Dorsolateral prefrontal cortex (tissue), 122 donors: ENCODE measurements at places on chromosomes 1 and 21.

- no peak for DNase-seq
Observed at GRCh38 chr1:234746798-234747196, 136.8 kb upstream of the IRF2BP2 start.

DNA sequence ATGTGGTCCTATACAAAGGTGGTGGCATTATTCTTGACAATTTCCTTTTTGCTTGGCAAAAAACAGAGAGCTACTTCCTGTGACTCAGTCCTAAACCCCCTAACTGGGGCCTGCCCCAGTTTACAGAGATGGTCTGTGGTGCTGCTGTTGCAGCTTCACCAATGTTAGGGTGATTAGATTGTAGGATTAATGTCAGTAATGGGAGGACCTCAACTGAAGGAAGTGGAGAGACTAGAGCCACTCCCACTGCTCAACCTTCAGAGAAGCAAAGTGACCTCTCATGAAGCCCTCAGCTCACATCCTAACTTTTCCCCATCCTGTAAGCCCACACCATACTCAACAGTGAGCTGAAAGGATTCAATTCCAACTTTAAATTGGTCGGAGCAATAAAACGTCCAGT, 3.6 kb downstream of the S100A6 start:
- DNase-seq = no peak

- no peak for DNase-seq
Observed at GRCh38 chr1:47523835-47524215, 86.0 kb downstream of the FOXD2 start.

DNA sequence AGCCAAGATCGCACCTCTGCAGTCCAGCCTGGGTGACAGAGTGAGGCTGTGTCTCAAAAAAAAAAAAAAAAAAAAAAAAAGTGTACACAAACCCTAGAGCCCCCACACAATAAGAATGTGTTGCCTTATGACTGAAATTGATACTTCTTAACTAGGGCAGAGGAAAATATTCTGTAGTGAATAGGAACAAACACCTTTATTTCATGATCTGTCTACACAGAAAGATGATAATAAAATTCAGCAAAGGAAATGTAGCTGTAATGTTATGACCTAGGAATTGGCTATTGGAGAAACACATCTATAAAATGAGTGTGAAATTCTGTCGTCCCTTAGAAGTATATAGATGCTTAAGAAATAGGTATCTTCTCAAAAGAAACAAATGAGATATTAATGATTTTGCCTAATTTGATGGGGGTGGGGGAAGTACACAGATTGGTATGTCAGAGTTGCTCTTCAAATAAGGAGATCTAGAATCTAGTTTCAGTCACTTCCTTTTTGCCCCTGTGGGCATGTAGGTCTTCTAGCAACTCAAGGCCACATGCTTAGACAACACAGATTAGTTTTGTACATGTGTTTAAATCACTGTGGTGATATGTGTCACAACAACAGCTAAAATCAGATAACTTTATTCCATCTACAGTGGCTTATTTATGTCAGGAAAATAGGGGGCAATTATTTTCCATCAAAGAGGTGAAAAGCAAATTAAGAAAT, 10.7 kb upstream of the GPR25 start:
- no peak for DNase-seq

DNA sequence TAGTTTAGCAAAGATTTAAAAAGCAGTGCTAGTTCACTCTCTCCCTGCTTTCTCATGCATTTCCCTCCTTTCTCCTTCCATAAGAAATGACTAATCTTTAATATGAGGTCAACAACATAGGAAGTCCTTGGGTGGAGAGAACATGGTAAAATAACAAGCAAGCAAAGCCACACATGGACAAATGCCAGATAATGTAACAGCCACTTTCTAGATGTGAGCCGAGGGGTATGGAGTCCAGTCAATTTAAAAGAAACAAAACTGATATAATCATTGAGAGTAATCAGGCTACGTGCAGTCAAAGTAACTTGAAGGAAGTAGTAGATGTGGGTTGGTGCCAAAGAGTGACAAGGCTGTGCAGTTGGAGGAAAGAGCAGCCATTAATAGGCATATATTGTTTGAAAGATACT, 69.6 kb downstream of the DUSP10 start:
- DNase-seq = no peak

GRCh38 chr1:150622303-150622975, 7.0 kb downstream of the ENSA start:
- no peak for DNase-seq

DNA sequence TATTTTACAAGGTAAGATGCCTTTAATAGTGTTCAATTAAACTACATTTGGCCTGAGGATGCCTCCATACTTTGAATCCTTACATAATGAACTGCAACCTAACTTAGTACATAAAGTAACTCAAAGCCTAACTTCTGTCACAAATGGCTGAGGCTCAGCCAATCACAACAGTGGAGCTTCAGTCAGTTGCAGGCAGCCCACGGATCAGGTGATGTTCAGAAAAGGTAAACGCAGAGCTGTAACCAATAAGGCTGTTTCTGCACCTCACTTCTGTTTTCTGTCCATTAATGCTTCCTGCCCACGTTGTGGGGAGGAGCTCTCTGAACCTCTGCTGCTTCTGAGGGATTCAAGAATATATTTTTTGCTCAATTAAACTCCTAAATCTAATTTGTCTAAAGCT, 94.8 kb upstream of the KIAA0040 start:
- no peak for DNase-seq

DNA sequence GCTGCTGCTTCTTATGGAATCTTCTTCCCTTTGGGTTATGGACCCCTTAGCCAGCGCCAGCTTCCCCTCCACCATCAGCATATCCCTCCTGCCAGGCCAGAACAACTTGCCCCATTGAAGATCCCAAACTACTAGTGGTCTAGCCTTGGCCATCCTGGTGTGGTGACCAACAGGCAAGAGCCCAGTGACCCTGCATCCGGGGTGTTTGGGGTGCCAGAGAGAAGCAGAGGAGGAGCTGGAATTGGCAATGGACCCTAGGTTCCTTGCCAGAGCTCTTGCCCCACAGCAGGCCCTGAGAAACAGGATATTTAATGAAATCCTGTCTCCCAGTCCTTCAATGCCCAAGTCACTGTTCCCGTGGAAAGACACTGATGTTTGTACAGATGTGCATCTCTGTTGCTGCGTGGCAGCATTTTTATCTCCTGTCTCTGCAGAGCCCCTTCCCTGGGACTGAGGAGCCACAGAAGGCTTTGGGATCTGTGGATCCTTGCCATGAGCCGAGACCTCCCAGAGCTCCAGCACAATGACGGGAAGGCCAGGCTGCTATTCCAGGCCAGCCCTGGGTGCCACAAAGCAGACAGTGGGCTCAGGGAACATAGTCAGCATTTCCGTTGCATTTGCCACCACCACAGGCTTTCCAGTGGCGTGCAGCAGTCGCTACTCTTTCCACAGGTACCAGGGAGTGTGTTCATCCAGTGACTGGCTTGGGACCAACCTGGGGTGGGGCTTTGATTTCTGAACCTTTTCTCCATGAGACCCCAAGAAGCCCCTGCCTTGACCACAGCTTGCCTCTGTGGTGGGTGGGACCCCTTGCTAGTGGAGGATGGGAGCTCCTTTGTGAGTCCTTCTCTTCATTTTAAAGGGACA, 21.6 kb downstream of the NAV1 start:
- no peak for DNase-seq

DNA sequence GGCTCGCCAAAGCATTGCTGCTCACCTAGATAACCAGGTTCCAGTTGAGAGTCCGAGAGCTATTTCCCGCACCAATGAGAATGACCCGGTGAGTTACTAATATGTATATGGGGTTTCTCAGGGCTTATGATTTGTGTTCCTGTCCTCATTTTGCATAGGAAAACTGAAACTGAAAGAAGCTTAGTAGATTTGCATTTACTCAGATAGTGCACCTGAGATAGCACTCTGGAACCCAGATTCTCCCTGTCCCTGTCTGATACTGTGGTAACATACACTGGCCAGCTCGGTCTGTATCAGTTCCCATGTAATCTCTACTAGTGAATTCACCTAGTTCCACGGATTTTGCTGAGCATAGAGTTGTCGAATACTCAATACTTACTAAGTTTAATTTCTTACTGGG, 28.1 kb downstream of the DAP3 start:
- no peak for DNase-seq

GRCh38 chr1:206036663-206037455, 13.2 kb upstream of the CTSE start:
- DNase-seq = no peak

DNA sequence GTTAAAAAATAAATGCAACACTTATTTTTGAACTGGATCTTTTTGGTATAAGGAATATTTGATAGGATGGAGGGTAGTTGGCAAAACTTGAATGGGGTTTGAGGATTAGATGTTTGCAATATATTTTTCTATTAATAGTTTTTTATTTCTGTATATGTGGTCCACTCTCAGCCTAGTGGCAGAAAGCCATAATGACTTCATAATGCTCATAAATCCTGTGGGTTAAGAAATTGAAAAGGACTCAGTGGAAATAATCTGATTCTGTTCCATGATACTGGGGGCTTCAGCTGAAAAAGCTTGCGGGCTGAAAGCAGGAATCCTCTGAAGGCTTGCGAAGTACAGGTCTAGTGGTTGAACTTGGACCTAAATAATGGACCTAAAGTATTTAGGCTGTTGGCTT, 1028.6 kb upstream of the PRMT6 start:
- DNase-seq = no peak

- DNase-seq = no peak
Observed at GRCh38 chr1:162446946-162447345, 35.0 kb upstream of the SH2D1B start.

DNA sequence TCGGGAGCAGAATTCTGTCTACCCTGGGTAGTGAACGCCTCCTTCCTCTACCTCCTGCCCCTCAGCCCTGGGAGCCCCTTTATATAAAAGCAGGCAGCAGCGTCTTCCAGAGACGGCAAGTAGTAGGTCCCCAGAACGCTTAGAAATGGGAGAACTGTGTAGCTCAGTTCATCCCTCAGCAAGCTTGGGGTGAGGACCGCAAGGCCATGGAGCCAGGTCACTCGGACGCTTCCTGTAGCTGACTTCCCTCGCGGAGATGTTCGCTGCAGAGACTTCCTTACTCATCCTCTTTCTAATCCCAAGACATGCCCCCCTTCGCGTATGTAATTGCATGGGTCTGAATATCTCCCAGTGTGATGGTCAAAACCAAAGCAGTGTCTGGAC, 141.4 kb upstream of the COA6 start:
- no peak for DNase-seq

DNA sequence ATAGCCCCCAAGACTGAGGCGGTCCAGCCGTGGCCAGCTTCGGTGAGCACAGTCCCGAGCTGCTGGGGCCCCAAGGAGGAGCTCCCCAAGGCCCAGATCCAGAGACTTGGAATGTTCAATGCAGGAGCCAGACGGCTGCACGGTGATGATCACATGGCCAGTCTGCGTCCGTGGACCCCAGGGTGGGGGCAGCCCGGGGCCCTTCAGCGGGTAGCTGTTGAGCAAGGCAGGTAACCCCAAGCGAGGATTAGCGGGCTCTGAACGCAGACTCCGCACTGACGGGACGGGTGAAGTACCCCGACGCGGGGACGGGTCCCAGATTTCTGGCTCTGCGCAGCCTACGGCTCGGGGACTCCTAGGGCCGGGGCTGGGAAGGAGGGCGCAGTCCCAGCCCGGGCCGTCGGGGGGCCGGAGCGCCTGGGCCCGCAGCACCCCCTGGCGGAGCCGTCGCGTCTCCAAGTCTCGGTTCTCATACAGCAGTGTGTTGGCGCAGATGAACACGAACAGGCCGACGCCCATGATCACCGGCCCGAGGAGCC, 2.7 kb downstream of the TMEM200B start:
- DNase-seq = no peak

GRCh38 chr1:15328351-15329103, 81.2 kb upstream of the EFHD2 start:
- DNase-seq = peak; percentile 72

GRCh38 chr1:211714154-211714553, 38.7 kb upstream of the NEK2 start:
- DNase-seq = no peak

DNA sequence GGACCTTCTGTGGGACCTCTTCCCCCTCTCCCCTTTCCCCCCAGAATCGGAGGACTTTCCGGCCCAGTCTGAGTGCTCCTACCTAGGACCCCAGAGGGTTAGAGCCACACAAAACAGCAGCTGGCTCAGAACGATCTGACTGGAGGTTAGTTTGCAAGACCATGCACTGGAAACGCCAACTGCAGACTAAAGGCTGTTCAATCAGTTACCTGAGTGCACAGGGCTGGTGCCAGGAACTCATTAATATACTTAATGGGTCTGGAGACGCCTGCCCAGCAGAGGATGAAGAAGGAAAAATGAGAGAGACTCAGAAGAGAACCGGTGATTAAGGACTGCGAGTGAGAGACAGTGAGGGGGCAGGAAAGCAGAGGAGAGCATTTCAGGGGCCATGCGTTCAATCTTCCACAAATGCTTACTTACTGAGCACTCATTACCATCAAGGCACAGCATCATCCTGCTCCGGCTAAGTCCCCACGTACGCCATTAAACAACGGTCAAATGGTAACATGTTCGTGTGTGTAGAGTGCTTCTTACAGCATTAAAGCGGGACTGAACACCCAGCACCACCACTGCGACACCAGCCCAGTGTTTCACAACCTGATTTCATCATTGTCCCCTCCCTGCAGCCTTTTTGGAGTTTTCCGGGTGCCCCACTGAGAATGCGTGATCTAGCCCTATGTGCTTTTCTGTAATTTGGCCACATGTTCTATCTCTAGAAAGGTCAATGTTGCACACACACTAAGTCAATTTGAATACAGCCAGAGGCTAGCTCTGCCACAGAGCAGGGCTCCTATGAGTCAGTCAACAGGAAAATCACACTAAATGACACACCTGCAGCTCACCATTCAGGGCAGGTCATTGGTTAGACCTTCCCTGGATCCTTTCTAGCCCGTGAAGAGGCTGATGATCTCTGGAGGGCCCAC, 7.6 kb downstream of the ENO1 start:
- DNase-seq = no peak

- no peak for DNase-seq
Observed at GRCh38 chr1:110281363-110282290, 57.5 kb upstream of the RBM15 start.

DNA sequence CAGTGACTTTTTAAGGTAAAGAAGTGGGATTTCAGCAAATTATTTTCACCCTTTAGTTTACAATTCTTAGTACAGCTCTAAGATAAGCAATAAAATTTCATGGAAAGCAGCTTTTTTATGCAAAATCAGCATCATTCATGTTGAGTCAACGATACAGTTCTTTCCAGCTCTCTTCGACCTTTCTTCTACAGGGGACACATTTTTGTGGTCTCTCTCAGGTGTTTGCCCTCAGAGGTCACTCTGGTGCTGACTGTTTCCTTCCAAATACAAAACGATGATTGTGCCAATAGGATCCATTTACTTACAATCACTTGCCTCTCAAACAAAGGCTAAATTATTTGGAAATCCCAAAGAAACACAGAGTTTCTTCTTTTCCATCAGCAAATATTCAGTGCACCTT, 51.0 kb downstream of the PSMG1 start:
- DNase-seq = no peak
